ENCODE measurements at places on chromosomes 3 and 15.
A peak's percentile ranks its signal among the peaks of the same experiment; 100 is the strongest.

GRCh38 chr3:62659660-62660059, 215.6 kb downstream of the CADPS start:
- DNase-seq: no peak

- DNase-seq: no peak
These were observed 458.1 kb upstream of the NR2F2 start for GRCh38 chr15:95872366-95872771.

DNA sequence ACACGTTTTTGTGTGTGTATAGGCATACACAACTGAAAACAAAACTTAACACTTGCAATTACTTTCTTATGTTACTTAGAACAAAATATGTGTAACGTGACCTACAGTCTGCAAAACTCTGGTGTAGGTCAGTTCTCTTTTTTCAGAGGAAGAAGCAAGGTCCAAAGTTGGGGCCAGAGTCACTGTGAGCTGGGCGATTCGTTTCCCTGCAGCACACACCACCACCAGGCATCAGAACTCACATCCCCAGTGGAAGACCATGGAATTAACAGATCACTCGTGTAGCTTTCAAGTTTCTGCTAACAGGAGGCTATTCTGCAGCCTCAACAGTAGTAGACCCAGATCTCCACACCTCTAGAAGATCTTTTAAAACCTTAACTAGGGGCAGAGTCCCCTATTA, 25.8 kb downstream of the ANP32A start:
- DNase-seq: no peak

GRCh38 chr3:5806192-5806591, 618.7 kb downstream of the EDEM1 start:
- DNase-seq: no peak

DNA sequence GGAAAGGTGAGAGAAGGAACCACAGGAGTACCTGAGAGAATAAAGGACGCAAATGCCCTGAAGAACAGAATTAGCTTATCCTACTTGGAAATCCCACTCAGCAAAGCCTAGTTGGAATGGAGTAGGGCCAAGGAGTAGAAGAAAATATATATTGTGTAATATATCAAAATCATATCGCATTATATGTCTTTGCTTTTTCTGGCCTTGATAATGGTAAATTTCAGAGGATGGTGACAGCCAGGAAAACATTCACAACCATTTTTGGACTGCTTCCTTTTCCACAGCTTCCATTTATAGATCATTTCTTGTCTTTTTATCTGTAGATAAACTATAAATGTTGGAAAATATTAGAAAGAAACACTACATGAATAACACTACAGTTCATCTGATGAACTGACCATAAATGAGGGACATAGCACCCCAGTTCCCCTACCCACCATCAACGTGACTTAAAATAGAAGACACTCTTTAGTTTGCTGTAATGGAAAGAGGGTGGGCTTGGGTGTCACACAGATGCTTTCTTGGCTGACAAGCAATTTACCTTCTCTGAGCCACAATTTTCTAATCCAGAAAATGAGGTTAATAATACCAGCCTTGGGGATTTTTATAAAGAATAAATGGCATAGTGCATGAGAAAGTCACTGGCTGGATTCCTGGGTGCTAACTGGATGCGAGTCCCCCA, 569.6 kb downstream of the NTRK3 start:
- DNase-seq: no peak

GRCh38 chr3:197426121-197426566, 127.7 kb upstream of the DLG1 start:
- no peak for DNase-seq

GRCh38 chr15:47824147-47824546, 106.8 kb downstream of the SEMA6D start:
- no peak for DNase-seq

- DNase-seq: no peak
These were observed 495.2 kb upstream of the TBL1XR1 start for GRCh38 chr3:177692304-177692975.

- DNase-seq: peak; percentile 28
These were observed 27.2 kb upstream of the VPS33B start for GRCh38 chr15:91049378-91050127.

DNA sequence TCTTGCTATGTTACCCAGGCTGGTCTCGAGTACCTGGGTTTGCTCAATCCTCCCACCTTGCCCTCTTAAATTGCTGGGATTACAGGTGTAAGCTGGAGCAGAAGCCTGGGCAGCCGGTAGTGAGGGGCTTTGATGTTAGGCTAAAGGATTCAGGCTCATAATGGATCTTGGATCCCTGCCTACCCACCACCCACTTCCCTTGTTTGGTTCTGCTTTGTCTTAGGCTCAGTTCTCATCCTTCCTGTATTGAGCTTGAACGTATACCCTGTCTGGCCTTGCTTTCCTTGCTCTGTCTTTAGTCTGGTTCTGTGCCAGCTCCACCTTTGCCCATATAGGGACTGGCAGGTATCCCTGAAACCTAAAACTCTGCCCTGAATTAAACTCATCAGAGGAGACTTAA, 1.7 kb downstream of the PPCDC start:
- DNase-seq: no peak

DNA sequence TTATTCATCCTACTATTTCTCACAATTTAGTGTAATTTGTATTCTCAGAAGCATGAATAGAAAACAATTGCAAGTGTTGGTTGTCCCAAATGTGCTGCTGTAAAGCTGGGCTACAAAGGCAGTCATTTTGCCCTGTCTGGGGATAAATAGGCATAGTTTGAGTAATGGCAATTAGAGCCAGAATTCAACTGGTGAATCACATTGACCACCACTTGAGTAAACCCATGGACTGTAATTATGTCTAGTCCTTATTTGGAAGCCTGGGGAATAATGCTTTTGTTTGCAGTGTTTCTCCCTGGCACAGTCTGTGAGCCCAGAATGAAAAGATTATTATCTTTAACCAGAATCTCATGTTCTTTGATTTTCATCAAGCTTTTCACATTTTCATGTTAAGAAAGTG, 30.5 kb upstream of the CHL1 start:
- no peak for DNase-seq

- no peak for DNase-seq
These were observed 62.2 kb upstream of the AKAP13 start for GRCh38 chr15:85318048-85318731.

DNA sequence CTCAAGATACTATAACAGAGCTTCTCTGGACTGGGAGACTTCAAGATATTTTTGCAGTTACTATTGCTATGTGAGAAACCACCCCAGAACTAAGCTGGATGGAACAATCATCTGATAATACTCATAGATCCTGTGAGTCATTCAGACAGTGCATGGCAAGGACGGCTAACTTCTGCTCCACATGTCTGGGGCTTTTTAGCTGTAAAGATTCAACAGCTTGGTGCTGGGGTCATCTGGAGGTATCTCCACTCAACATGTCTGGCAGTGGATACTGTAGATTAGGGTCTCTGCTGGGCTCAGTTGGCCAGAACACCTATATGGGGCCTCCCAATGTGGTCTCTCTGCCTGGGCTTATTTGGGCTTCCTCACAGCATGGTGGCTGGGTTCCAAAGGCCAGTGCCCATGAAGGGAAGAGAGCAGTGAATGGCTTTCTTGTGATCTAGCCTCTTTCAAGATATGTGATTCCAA, 117.3 kb upstream of the SLC7A14 start:
- DNase-seq: no peak

DNA sequence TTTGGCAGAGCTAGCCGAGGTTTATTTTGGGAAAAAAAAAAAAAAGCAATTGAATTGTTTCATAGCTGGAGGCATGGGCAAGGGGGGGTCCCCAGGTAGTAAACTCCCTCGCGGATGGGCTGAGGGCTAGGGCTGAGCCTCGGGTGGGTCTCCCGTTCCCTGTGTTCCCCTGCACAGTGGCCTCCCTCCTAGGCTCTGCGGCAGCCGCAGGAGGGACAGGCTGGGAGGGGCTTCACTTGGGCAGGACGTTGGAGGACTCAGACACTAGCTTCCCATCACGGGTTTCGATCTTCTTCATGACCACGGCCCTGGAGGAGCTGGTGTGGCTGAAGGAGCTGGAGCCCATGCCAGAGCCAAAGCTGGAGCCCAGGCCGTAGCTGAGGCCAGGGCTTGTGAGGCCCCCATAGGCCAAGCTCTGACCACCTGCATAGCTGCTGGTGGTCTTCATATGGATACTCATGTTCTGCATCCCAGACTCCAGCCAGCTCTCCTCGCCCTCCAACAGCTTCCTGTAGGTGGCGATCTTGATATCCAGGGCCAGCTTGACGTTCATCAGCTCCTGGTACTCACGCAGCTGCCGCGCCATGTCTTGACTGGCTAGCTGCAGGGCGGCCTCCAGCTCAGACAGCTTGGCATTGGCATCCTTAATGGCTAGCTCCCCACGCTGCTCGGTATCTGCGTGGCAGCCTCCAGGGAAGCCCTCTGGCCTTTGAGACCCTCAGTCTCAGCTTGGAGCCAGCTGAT, 64.0 kb upstream of the CDAN1 start:
- DNase-seq: no peak

All from hypothalamus (tissue), 51 donors.